ENCODE measurements at places on chromosomes 7 and 10.
A peak's percentile ranks its signal among the peaks of the same experiment; 100 is the strongest.

DNA sequence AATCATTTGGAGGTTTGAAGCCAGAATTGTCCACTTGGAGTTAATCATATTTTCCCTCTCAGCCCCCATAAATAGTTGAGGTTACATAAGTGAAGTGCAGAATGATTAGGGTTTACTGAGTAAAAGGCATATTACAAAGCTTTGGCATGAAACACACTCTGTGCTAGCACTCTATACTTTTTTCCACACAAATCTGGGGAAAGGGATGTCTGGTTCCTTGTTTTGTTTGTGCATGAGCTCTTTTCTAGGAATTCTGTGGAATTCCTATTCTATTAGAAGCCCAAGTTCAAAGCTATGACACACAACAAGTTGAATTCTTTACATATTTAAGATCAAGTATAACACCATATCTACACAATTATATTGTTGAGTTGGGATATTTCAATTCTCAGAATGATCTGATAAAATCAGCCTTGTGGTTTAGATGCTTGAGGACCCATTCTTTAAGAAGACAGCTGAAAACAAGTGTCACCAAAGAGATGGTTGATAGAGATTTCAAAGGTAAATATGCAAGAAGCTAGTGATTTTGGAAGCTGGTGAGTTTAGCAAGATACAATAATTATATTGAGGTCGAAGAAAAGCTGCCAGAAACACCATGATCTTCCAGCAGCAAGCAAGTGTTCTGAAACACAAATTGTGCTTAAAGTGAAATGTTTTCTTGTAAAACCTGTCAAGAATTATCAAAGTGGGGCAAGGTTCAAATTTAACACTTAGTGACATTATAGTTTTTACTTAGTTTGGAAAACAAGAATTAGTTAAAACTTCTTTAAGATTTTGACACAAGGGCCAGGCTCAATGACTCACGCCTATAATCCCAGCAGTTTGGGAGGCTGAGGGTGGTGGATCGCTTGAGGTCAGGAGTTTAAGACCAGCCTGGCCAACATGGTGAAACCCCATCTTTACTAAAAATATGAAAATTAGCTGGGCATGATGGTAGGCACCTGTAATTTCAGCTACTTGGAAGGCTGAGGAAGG, 122.6 kb downstream of the INHBA start:
- DNase-seq = peak; percentile 61

DNA sequence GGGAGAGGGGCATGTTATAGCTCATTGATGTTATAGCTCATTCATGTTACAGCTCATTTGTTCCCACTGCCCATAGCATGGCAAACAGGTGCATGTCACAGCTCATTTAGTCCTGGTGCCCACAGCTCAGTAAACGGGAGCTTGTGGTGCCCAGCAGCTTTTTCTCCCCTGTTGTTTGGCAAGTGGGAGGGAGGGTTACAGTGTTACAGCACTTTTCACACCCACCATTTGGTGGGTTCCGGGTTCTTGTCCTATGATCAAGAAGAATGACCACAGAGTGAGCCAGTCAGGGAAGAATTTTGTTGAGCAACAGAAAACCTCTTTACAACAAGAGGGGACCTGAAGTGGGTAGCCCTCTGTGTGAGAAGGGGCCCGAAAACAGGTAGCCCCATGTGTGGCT, 162.8 kb upstream of the CSTF2T start:
- peak; percentile 81 for DNase-seq

DNA sequence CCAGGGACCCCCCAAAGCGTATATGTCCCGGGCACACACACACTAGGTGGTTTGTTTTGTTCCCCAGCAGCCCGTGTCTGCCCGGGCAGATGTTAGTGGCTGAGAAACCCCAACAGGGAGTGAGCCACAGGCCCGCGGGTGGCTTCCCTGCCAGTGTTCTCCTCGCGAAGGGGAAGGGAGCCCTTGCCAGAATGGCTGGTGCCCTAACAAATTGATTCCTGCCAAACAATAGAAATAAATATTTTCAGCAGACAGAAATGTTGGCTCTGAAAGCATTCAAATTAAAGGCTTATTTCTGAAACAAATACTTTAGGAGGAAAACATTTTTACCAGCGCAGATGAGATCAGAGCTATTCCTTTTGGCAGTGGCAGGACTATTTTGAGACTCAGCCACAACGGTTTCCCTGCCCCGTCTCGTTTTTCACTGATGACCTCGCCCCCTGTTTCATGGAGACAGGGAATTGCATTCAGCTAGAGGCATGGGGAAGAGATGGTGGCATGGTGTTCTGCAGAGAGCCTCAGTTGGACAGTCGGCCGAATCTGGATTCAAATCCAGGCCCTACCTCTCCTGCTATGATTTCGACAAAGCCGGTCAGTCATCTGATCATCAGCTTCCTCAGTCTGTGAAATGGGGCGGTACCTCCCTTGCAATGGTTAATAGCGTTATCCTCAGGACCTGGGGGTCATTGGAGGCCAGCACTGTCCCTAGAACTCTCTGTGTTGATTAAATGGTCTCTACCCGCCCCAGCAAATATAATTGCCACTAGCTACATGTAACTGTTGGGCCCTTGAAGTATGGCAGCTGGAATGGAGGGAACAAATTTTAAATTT, 84.5 kb downstream of the CUX1 start:
- DNase-seq = peak; percentile 91

DNA sequence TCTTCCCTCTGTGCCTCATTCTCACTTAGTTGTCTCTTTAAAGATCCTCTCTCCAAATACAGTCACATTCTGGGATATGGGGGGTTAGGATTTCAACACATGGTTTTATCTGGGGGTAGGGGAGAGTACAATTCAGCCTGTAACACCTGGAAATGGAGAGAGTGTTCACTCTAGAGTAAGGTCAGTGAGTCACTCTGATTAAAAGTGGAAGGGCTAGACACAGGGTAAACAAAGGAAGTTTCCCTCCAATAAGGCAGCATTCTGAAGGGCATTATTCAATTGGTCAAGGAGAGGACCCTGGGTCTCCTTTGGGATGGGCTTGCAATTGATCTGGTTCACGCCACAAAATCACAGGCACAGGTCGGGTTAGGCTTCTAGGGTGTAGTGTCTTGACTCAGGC, 232.8 kb upstream of the NPSR1 start:
- DNase-seq = no peak

GRCh38 chr10:62057359-62057758, 155.9 kb downstream of the ARID5B start:
- DNase-seq = no peak

Measured in myocyte (in vitro differentiated cells).